ENCODE measurements at places on chromosomes 12 and 14. TPM values are rescaled to one million over a fixed set of nuclear protein-coding genes. Genes with fewer than 3 reads are reported as not detected.

The RND1 gene
- total RNA-seq: 0.43 TPM

The CDKN3 gene
- total RNA-seq: 33.4 TPM

The HIP1R gene
- total RNA-seq: 9.8 TPM

The DUSP6 gene
- 97.3 TPM for total RNA-seq

The CLBA1 gene
- 3.0 TPM for total RNA-seq

The SOAT2 gene
- total RNA-seq: not detected

The METTL3 gene
- 55.1 TPM for total RNA-seq

The NANOG gene
- not detected for total RNA-seq

The HOXC12 gene
- total RNA-seq: not detected

The SETD3 gene
- 79.4 TPM for total RNA-seq

The VDR gene
- 0.10 TPM for total RNA-seq

The MUCL1 gene
- not detected for total RNA-seq

The FZD10 gene
- total RNA-seq: not detected

The INSM2 gene
- 0.38 TPM for total RNA-seq

The TMEM63C gene
- 5.2 TPM for total RNA-seq

The PLCZ1 gene
- total RNA-seq: not detected

The TUNAR gene
- not detected for total RNA-seq

The NFE2 gene
- not detected for total RNA-seq

The PPP2R5E gene
- 28.5 TPM for total RNA-seq

The SMCO3 gene
- total RNA-seq: not detected

The BIN2 gene
- not detected for total RNA-seq

The TNFAIP2 gene
- 4.6 TPM for total RNA-seq

The TSPAN9 gene
- 194 TPM for total RNA-seq

The C3AR1 gene
- 0.06 TPM for total RNA-seq

The GPR162 gene
- total RNA-seq: 2.2 TPM

The TMEM132D gene
- 0.23 TPM for total RNA-seq

The SELPLG gene
- 0.15 TPM for total RNA-seq

The SRGAP1 gene
- total RNA-seq: 6.2 TPM

The ANO4 gene
- 0.16 TPM for total RNA-seq

The KRT72 gene
- total RNA-seq: not detected

The CCDC60 gene
- total RNA-seq: not detected

Data from SJCRH30 (cell line).